ENCODE measurements at places on chromosomes 4 and X.

DNA sequence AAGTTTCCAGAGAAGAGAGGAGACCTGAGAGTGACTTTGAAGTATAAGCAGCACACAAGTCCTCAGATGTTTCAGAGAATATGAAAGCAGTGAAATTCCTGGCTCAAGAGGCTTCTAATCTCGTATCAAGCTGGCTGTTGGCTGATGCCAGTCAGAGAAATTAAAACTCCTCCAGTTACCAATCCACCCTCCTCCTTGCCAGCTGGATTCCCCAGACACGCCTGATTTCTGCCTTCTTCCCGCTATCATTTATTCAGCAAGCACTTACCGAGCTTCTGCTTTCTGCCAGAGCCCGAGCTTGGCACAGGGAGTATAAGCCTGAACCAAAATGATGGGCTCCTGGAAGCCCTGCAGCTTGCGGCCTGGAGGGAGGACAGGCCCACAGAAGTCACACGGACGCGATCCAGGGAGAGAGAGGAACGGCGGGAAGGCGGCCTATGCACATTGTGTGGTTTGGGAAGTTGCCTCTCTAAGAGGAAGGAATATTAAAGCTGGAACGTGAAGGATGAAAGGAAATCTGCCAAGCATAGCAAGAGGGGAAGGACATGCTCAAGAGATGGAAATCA lies 102.4 kb upstream of the TBL1X start:
- no peak for DNase-seq

GRCh38 chr4:126705266-126705665 lies 927.5 kb upstream of the INTU start:
- no peak for DNase-seq

GRCh38 chr4:53576676-53577372 lies 14.5 kb downstream of the LNX1 start:
- DNase-seq: no peak

GRCh38 chrX:119228512-119229252 lies 7.4 kb upstream of the PGRMC1 start:
- no peak for DNase-seq

DNA sequence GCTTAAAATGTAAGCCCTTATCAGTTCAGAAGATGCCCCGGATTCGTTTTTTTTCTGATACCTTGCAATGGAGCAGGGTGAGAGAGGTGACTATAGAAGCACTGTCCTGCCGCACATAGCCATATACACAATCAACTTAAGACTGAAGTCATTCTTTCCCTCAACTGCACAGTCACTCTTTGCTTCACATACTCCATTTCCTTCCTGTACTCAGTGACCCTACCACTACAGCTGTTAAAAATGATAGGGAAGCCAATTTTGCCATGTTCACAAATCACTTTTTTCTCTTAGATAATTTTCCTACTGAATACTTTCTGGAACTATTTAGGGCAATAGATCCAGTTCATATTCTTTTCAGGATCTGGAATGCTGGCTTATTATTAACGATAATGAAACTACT lies 300.0 kb downstream of the ANK2 start:
- DNase-seq: no peak

GRCh38 chrX:120244395-120244734 lies 6.2 kb upstream of the ZBTB33 start:
- no peak for DNase-seq

- DNase-seq: no peak
Measured at GRCh38 chrX:152817078-152817764, 13.3 kb downstream of the CETN2 start.

DNA sequence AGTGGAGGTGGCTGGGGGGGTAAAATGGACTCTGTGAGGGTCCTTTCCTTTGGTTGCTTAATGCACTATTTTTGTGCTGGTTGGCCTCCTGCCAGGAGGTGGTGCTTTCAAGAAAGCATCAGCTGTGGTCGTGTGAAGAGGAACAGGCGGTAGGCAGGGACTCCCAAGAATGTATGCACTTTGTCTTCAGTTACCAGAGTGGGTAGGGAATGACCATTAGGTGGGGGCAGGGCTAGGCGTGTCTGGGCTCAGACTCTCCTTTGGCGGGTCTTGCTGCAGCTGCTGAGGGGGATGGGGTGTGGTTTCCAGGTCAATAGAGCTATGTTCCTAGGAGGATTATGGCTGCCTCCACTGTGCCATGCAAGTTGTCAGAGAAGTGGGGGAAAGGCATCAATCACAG lies 509.0 kb downstream of the PCDH19 start:
- no peak for DNase-seq

DNA sequence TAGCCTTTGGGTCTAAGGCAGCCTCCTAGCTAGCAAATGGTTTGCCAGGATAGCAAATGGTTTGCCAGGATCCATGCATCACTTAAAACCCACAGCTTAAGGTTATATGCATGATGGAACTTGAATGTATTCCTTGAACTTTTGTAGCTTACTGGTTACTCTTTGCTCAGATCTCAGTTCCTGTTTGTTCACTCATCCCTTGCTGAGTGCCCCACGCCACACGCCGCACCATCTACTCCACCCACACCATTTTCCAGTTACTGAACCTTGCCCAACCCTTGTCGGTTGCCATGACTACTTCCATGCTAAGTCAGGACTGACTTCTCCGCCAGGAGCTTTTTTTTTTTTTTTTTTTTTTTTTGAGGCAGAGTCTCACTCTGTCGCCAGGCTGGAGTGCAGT lies 29.5 kb upstream of the XIAP start:
- no peak for DNase-seq

DNA sequence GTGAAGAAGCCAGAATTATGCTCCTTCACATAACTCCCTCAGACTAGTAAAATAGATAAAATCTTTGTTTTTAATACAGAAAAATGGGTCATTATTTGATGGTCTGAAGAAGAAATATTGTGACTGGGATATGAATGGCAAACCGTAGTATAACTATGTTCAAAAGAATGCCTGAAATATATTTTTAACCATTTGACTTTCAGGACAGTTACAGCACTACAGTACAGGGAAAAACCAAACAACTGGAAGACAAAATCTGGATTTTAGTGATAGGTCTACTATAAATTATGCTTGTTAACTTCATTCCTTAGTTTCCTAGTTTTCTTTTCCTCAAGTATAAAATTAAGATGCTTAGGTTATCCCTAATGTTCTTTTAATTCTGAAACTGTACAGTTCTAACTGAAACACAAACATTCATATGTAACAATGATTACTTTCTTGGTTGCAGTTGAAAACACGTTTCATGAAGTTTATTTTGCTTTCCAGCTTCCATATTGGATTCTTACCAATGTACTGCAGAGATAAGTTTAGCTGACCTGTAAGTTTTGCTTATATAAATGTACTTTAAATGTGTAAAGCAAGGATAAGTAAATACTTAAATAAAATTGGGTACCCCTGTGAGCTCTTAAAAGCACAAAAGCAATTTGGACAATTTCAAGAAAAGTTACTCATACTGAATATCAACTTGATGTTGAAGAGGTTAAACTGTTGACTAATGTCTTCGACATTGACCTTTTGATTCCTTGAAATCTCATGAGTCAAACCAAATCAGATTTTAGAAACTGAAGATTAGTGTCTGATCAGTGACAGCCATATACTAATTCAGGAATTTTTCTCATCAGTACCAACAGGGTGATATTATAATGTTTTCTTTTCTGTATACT lies 895 bp downstream of the AFP start:
- no peak for DNase-seq

- DNase-seq: no peak
Measured at GRCh38 chrX:156003486-156004185, 6.1 kb downstream of the IL9R start.

GRCh38 chrX:153882086-153882498 lies 3.9 kb downstream of the L1CAM start:
- no peak for DNase-seq

GRCh38 chr4:122602277-122603142 lies 18.4 kb downstream of the IL21 start:
- DNase-seq: no peak
